Stimulated activated CD4-positive, alpha-beta T cell treated with anti-CD3 and anti-CD28 coated beads, TNF-alpha, amount 100 ng/mL, for 1 hour (primary cell): ENCODE measurements at places on chromosomes 5 and 9.

GRCh38 chr5:1209896-1210776 lies 8.7 kb downstream of the SLC6A19 start:
- no peak for DNase-seq

DNA sequence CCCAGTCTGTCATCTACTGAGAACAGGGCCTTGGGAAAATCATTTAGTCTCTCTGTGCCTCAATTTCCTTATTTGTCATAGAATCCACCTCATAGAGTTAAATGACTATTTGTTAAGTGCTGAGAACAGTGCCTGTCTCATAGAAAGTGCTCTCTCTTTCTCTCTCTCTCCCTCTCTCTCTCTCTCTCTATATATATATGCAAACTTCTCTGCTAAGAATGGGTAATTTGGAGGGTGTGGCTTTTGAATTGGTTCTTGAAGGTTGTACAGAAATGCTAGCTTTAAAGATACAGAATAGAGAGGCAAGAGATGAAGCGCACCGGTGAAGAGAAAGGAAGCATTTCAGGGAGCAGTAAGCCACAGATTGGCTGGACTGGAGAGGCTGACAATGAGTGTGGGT lies 197.4 kb downstream of the FBN2 start:
- DNase-seq, result no peak

- no peak for DNase-seq
These were observed 38.8 kb downstream of the CMYA5 start for GRCh38 chr5:79728396-79728795.

- no peak for DNase-seq
These were observed 104.6 kb downstream of the PCSK5 start for GRCh38 chr9:75995066-75995465.

DNA sequence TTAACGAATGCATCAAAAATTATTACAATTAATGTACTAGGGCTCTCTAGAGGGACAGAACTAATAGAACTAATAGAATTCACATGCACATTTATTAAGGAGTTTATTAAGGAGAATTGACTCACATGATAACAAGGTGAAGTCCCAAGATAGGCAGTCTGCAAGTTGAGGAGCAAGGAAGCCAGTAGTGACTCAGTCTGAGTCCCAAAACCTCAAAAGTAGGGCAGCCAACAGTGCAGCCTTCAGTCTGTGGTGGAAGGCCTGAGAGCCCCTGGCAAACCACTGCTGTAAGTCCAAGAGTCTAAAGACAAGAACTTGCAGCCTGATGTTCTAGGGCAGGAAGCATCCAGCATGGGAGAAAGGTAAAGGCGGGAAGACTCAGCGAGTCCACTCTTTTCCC lies 633.8 kb downstream of the SEMA5A start:
- no peak for DNase-seq

GRCh38 chr5:1363160-1363559 lies 18.3 kb upstream of the CLPTM1L start:
- no peak for DNase-seq

DNA sequence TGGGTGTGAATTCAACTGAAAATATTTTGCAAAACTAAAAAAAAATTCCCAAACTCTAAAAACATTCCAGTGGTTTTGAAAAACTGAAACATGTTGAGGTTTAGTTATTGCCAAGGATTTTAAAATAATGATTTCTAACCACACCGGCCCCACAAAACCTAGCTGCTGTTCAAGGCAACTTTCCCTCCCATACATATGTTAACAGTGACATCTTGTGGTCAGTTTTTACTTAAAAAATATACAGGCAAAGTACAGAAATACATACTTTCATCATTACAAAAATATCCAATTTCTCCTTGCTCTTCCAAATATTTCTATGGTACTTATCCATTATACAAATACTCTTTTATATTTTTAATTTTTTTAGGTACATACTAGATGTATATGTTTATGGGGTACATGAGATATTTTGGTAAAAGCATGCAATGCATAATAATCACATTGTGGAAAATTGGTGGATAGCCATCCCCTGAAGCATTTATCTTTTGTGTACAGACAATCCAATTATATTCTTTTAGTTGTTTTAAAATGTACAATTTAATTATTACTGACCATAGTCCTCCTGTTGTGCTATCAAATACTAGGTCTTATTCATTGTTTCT lies 34.4 kb upstream of the MRPS30 start:
- no peak for DNase-seq

- DNase-seq, result no peak
These were observed 491.0 kb upstream of the DAP start for GRCh38 chr5:11252075-11252474.

DNA sequence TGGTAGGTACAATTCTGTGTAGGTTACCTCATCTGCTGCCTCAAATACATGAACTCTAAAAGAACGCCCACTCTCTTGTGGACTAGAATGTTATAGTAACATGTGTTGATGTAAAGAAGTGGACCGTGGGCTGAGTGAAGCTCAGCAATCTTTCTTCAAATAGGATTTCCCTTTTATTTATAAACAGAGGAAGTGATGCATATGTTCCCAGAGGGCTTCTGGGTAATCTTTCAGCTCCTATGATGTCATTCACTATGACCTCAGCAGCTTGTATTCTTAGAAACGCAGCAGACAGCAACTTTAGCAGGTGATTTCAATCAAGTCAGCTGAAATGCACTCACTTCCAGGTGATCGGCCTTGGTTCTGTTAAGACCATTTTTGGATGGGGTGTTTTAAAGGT lies 14.4 kb downstream of the F2RL2 start:
- DNase-seq, result no peak

GRCh38 chr5:96440185-96440538 lies 7.1 kb upstream of the PCSK1 start:
- DNase-seq, result no peak

- no peak for DNase-seq
These were observed 79.0 kb upstream of the RNF38 start for GRCh38 chr9:36479101-36479500.

GRCh38 chr9:113524468-113524867 lies 60.9 kb downstream of the RGS3 start:
- no peak for DNase-seq

DNA sequence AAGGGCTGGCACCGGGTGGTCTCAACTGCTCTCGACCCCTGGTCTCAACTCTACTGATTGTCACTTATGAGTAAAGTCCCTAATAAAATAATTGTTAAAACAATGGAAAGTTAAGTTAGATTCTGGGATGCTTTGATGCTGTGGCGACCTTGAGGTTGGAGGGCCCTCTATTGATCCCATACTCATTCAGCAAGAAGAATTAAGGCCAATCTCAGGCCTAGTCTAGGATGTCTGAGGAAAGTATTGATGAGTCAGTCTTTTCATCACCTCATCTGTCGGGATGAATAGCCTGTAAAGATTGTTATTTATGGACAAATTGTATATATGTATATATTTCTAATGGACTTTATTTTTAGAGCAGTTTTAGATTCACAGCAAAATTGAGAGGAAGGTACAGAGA lies 50.8 kb downstream of the WDR36 start:
- no peak for DNase-seq
